ENCODE measurements at places on chromosomes 7 and 10. TPM values are rescaled to one million over a fixed set of nuclear protein-coding genes. Genes with fewer than 3 reads are reported as not detected.
A peak's percentile ranks its signal among the peaks of the same experiment; 100 is the strongest.

GRCh38 chr10:50431791-50432190 lies 180.5 kb upstream of the ASAH2 start:
- H3K27ac ChIP-seq = peak overlapping the region; percentile 67
- peak; percentile 14 for DNase-seq
- H3K4me3 ChIP-seq = peak overlapping the region; percentile 25
- H3K36me3 ChIP-seq = peaks cover 39% of the 10 kb centered on the region
- no peaks in the 10 kb centered on the region for H3K27me3 ChIP-seq
- peaks cover 29% of the 10 kb centered on the region for H3K4me1 ChIP-seq

AGFG2 gene
- total RNA-seq = 52.4 TPM

NKX6-2 gene
- total RNA-seq = not detected

MACC1 gene
- total RNA-seq = 0.14 TPM

EGR2 gene
- 52.1 TPM for total RNA-seq
